Astrocyte (in vitro differentiated cells and primary cell): ENCODE measurements at places on chromosomes 2 and 18. TPM values are rescaled to one million over a fixed set of nuclear protein-coding genes. Genes with fewer than 3 reads are reported as not detected.

DNA sequence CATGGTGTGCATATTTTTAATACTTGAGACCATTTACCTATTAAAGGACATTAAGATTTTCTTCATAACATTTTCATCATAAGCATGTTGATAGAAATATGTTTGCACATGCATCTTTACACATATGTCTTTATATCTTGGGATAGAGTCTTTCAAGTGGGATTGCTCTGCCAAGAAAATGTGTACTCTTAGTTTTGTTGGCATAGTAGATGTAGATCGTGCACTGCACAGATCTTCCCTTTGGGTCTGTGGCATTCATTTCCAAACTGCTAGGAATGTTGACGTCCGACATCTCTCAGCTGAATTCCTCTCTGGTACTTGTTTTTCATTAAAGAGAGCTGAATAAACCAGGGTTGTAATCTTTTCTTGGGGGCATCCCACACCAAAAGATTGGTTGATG is 183.2 kb upstream of the RPRM start:
- no peak for DNase-seq

The TRIM43 gene
- 0.70 TPM in 1 of 2 replicates, not detected in the other for total RNA-seq

GRCh38 chr18:6405237-6406074 is 9.3 kb downstream of the L3MBTL4 start:
- peak; percentile 18 for DNase-seq

DNA sequence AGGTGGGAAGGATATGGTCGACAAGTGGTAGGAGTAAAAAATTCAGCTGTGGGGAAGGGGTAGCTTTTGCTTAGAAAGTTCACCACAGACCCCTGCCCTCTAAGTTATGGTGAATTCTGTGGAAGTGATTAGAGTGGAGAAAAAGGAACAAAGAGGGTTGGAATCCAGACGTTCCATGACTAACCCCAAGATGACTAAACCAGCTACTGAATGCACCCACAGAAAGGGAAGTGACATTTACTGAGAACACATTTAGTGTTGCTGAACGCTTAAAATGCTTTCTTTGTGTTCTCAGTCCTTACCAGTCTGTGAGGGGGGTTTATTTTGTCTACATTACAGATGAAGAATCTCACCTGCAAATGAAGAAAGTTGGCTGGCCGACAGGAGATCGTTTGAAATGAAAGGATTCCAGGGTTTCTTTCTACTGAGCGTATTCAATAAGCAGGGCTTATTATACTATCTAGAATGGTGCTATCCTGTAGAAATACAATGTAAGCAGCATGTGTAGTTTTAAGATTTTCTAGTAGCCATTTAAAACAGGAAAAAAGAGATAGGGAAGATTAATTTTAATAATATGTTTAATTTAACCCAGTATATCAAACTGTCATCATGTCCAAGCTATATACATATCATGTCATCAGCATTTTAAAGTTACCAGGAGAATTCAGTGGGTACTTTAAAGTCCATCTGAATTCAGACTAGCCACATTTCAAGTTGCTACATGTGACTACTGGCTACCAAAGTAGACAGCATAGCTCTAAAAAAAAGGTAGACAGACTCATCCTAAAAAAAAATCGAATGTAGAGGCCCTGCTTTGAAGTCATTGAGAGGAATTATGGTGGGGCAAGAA is 60.1 kb downstream of the LIMS1 start:
- DNase-seq: peak; percentile 98

DNA sequence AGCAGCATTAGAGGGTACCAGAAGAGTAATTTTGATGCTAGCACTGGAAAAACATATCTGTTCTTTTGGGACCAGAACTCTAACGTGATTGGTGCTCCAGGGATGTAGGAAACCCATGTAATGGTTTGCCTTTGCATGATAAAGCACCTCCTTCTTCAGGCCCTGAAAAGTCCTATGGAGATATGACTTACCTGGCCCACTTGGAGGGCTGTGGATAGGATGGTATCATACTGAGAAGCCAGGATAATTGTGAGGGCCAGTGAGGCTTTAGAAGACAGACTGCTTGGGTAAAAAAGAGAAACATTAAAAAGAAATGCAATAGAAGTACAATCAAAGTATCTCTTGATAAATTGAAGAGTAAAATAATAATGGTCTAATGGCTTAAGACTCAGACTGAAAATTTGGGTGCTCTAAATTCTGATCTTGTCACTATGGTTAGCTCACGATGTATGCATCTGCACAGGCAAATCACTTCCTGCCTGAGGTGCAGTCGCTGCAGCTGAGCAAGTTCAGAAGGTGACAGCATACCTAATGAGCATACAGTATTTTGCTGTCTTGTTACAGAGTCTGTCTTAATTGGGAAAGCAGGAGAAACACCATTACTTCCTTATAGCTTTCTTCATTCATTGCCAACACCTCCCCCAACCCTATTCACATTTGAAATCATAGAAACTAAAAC is 371.5 kb downstream of the NUP35 start:
- DNase-seq: no peak

The IL36RN gene
- 0.14 TPM in 1 of 2 replicates, not detected in the other for total RNA-seq

- peak; percentile 96 for DNase-seq
These were observed 17.6 kb upstream of the PPP4R1 start for GRCh38 chr18:9631814-9632496.

DNA sequence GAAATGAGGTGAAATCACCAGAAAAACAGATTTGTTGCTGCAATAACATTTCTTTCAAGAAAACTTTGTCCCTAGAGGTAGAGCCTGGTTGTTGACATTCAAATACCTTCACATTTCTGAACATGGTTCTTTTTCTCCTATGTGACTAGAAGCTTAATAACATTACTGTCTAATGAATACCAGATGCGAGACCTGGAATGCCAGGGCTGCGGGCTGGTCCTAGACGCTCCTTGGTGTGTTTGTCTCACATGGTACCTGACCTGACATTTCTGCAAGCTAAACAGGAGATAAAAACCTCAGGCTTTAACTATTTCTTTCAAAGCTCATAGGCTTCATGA is 38.5 kb downstream of the ACKR3 start:
- DNase-seq: peak; percentile 35

The GFPT1 gene
- 126 and 137 TPM in 2 replicates for total RNA-seq

The CDH20 gene
- total RNA-seq: not detected in 2 replicates

The SKA1 gene
- 1.2 and 2.6 TPM in 2 replicates for total RNA-seq

- peak; percentile 22 for DNase-seq
These were observed 67.4 kb downstream of the POLE4 start for GRCh38 chr2:75025633-75026380.

The INHBB gene
- total RNA-seq: 7.1 and 19.8 TPM in 2 replicates

- peak; percentile 7 for DNase-seq
These were observed 40.6 kb downstream of the SPC25 start for GRCh38 chr2:168849610-168850009.

The MYO7B gene
- 0.34 and 0.77 TPM in 2 replicates for total RNA-seq

DNA sequence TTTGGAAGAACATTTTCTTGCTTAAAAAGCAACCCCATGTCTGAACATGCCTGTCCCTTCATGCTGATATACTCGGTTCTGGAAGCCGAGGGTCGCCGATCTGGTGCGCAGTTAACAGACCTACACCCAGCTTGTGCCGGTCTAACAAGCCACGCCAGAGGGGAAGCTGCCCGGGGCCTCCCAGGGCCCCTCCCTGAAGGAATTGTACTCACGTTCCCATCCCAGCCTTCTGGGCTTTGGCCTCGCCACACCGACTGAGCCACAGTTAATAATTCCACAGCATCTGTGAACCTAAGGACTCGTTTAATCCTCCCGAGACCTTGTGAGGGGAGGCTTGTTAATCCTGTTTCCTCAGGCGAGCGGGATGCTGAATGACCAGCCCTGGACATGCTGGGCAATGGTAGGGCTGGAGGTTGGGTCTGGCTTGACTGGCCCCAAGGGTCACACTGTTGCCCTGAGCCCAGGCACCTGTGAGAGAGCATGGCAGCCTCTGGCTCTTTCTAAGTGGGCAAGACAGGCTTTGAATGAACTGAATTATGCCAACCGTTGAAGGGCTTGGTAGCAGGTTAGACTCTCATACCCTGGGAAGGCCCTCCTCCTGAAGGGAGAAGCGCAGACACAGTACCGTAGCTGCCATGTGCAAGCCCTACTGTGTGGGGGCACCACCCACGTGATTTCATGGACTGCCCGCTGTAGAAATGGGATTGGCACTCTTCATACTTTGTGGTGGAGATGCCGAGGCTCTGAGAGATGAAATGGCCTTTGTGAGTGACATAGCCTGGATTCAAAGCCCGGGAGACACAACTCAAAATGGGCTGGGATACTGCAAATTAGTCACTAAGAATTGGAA is 27.9 kb upstream of the ODC1 start:
- no peak for DNase-seq

The CPLX4 gene
- total RNA-seq: not detected in 2 replicates

DNA sequence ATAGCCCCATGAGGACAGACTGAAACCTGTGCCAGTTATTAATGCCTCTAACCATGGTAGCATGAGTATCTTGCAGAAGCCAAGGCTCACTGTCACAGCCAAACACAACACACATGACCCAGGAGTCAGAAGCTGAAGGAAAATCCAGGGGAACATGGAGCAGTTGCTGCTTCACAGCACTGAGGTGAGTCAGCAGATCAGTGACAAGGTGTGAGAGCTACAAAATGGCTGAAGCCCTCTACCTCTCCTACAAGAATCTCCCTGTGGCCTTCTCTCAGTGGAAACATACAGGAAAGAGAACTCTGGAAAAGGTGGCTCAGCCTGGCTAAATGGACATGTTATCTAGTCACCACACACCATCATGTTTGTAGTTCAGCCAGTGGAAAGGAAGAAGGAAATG is 93.5 kb downstream of the NAB1 start:
- no peak for DNase-seq
